ENCODE measurements at places on chromosomes 7 and 10. TPM values are rescaled to one million over a fixed set of nuclear protein-coding genes. Genes with fewer than 3 reads are reported as not detected.

- H3K27me3 ChIP-seq, result no peaks in the 10 kb centered on the region
- DNase-seq, result no peak
- no peak overlapping the region for H3K27ac ChIP-seq
- H3K4me1 ChIP-seq, result peaks cover 3% of the 10 kb centered on the region
- H3K4me3 ChIP-seq, result no peak overlapping the region
- peaks cover 85% of the 10 kb centered on the region for H3K36me3 ChIP-seq
These were observed 25.2 kb downstream of the YWHAG start for GRCh38 chr7:76333511-76334101.

GRCh38 chr7:134875867-134876266 lies 96.4 kb downstream of the CALD1 start:
- no peaks in the 10 kb centered on the region for H3K27me3 ChIP-seq

- H3K36me3 ChIP-seq, result peaks cover under 1% of the 10 kb centered on the region
- no peaks in the 10 kb centered on the region for H3K27me3 ChIP-seq
- no peak overlapping the region for H3K27ac ChIP-seq
- DNase-seq, result peak; percentile 72
- H3K4me3 ChIP-seq, result no peak overlapping the region
These were observed 182.1 kb downstream of the AUTS2 start for GRCh38 chr7:69780379-69780778.

DNA sequence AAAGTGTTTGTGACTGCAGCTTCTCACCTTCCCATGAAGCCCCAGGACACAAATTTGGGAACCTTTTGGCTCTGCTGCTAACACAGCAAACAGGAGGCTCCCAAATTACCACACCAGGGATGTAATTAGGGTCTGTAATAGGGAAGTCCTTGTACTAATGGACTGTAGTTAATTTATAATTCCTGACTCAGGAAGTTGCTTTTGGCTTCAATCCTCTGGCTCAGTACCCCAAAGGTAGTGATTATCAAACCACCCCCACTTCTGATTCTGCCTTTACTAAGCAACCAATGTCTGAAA lies 3.8 kb upstream of the MALSU1 start:
- no peak overlapping the region for H3K27ac ChIP-seq
- H3K4me3 ChIP-seq, result no peak overlapping the region
- H3K27me3 ChIP-seq, result peaks cover 10% of the 10 kb centered on the region
- peaks cover 1% of the 10 kb centered on the region for H3K4me1 ChIP-seq

- H3K4me1 ChIP-seq, result peaks cover 11% of the 10 kb centered on the region
- peak; percentile 50 for DNase-seq
- H3K27me3 ChIP-seq, result peaks cover 36% of the 10 kb centered on the region
- peaks cover 5% of the 10 kb centered on the region for H3K36me3 ChIP-seq
These were observed 37.8 kb downstream of the MTPN start for GRCh38 chr7:135939261-135939812.

GRCh38 chr7:96084881-96085553 lies 236.9 kb downstream of the SLC25A13 start:
- no peak for DNase-seq
- H3K27ac ChIP-seq, result no peak overlapping the region
- H3K36me3 ChIP-seq, result no peaks in the 10 kb centered on the region
- no peak overlapping the region for H3K4me3 ChIP-seq

DNA sequence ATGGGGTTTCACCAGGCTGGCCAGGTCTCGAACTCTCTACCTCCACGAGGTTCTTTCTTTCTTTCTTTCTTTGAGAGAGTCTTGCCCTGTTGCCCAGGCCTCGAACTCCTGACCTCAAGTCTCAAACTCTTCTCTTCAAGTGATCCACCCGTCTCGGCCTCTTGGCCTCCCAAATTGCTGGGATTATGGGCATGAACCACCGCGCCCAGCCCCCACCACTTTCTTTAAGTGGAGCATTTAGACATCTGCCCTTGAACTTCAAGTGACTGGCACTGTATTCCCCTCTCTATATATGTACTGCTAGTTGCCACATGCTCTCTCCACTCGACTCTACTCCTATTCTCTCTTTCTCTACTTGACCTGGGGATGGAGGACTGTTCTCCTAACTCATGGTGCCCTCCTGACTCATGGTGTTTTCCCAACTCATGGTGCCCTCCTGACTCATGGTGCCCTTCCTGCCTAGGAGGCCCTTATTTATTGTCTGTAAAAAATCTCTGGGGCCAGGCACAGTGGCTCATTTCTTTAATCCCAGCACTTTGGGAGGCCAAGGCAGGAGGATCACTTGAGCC lies 19.3 kb upstream of the ACHE start:
- no peaks in the 10 kb centered on the region for H3K4me1 ChIP-seq
- no peaks in the 10 kb centered on the region for H3K27me3 ChIP-seq
- H3K4me3 ChIP-seq, result no peak overlapping the region
- DNase-seq, result no peak

OPN1SW gene
- total RNA-seq, result not detected

VSTM4 gene
- 0.65 TPM for total RNA-seq

ACTR3C gene
- not detected for total RNA-seq

ITGA8 gene
- 0.24 TPM for total RNA-seq

GALNT17 gene
- total RNA-seq, result 108 TPM
